ENCODE measurements at places on chromosomes 11 and 22.

GRCh38 chr11:18063862-18064434 lies 17.9 kb upstream of the TPH1 start:
- DNase-seq, result no peak

- DNase-seq, result no peak
Observed at GRCh38 chr11:102317768-102318103, 452 bp downstream of the BIRC3 start.

DNA sequence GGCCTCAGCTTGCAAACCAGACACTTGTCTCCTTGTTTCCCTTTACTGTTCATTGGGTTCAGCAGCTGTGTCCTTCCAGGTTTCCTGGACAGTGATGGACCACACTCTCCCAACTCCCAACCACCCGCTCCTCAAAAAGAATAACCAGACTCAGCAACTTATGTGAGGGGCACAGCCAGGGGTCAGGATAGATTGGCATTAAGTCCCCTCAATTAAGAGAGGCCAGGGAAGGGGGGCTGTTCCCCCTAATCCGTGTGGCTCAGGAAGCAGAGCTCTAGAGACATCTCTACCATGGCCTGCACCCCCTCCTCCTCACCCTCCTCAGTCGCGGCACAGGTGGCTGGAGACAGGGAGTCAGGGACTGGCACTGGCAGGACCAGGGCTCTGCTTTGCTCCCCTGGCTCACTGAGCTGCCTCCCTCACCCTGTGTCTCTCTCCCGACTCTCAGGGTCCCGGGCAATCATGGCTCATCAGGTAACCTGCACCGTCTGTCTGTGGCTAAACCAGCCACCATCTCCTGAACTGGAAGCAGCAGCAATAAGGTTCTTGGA lies 111.7 kb downstream of the ZNF280B start:
- DNase-seq, result no peak

DNA sequence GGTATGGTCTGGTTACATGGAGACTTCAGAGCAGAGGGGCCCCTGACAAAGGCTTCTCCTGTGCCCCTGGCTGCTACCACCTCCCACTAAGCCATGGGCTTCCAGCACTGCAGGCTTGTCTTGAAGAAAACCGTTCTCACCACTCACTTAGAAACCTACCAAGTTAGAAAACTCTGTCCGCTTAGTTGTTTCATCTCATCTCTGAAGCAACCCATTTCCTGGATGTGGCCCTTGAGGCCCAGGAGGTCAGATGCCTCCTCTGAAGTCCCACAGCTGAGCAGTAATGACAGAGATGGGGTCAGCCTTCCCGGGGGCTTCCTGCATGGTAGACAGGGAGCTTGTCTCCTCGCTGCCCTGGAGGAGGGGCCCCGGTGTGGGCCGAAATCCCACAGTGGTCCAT lies 12.9 kb downstream of the CSF2RB start:
- DNase-seq, result no peak

DNA sequence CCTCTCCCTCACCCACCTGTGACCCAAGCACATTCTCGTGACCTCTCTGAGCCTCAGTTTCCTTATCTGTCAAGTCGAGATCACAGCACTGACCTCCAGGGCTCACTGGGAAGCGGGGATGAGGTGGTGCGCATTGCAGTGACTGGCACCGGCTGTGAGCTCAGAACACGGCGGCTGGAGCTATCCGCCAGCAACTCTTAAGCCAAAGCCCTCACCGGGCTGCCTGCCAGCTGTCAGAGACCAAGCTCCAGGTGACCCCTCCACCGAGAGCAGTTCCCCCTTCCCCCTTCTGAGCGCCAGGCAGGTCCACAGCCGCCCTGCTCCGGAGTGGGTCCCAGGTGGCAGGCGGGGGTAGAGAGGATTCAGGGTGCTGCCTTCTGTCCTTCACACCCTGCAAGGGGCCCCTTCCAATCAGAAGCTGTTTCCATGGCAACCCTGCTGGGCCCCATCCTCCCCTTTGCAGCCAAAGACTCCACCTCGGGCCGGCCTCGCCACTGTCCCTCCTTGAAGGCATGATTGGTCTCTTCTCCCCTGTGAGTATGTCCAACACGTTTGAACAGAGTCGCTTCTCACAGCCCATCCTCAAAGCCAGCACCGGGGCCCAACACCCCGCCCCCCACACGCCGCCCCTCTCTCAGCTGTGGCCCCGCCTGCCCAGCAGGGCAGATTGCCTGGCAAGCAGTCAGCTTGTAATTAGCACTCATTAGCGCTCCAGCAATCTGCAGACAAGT lies 98.7 kb downstream of the WNT7B start:
- DNase-seq, result no peak

GRCh38 chr11:45777127-45777969 lies 27.6 kb upstream of the SLC35C1 start:
- DNase-seq, result no peak
